ENCODE measurements at places on chromosomes 5 and 9. TPM values are rescaled to one million over a fixed set of nuclear protein-coding genes. Genes with fewer than 3 reads are reported as not detected.

GRCh38 chr5:142817949-142818431 is 47.8 kb downstream of the ARHGAP26 start:
- H3K27ac ChIP-seq = no peak overlapping the region
- no peak for DNase-seq
- no peaks in the 10 kb centered on the region for H3K27me3 ChIP-seq
- H3K36me3 ChIP-seq = peaks cover 12% of the 10 kb centered on the region
- no peak overlapping the region for H3K4me3 ChIP-seq
- H3K4me1 ChIP-seq = peaks cover 64% of the 10 kb centered on the region

DNA sequence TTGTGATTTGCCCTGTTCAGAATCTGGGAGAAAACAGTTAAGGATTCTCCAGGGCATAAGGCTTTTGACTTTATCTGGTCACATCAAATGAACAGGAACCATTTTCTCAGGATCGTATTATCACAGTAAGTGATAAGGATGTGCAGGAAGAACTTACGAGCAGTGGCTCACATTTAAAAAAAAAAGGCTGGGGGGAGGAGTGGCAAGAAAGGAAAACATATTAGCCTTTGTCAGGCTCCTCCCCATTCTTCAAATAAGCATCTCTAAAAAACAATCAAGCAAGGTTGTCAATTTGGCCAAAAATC is 234.3 kb upstream of the TMEM161B start:
- peaks cover 25% of the 10 kb centered on the region for H3K4me1 ChIP-seq
- H3K27ac ChIP-seq = peak overlapping the region; percentile 84
- DNase-seq = no peak
- H3K4me3 ChIP-seq = peak overlapping the region; percentile 81
- H3K36me3 ChIP-seq = no peaks in the 10 kb centered on the region

DNA sequence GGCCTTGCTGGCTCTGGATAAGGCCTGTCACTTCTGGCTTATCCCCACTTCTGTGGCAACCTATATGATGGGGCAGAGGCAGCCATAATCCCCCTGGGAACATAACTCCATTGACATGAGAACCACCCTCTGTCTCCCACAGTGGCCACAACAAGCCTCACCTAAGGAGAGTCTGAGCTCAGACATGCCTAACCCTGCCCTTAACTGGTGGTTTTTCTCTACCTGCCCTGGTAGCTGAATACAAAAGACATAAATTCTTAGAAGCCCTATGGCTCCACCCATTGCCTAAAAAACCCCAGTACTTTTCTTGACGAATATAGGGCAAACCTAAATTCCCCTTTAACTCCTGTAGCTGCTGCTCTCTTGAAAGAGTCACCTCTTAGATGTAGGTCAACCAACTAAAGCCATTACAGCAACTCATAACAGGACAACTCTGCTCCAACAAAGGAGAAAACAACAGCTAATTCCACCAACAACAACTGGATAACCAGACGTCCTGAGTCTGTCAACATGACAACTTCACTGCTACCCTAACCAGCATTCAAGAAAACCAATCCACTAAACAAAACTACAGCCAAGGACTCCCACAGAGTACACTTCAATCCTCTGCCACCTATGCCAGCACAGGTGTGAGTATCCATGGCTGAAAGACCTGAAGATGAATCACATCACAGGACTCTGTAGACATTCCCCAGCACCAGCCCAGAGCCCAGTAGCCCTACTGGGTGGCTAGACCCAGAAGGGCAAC is 427.7 kb downstream of the PRELID2 start:
- no peaks in the 10 kb centered on the region for H3K4me1 ChIP-seq
- H3K27me3 ChIP-seq = no peaks in the 10 kb centered on the region
- no peaks in the 10 kb centered on the region for H3K36me3 ChIP-seq
- no peak overlapping the region for H3K4me3 ChIP-seq
- no peak for DNase-seq
- no peak overlapping the region for H3K27ac ChIP-seq

- H3K4me3 ChIP-seq = no peak overlapping the region
- no peaks in the 10 kb centered on the region for H3K27me3 ChIP-seq
- DNase-seq = no peak
- no peak overlapping the region for H3K27ac ChIP-seq
Observed at GRCh38 chr5:121399879-121400278, 451.8 kb upstream of the FTMT start.

GRCh38 chr5:77449981-77450380 is 42.1 kb downstream of the WDR41 start:
- no peak overlapping the region for H3K4me3 ChIP-seq
- H3K4me1 ChIP-seq = no peaks in the 10 kb centered on the region
- H3K27me3 ChIP-seq = no peaks in the 10 kb centered on the region
- no peak overlapping the region for H3K27ac ChIP-seq

Gene TMEM174
- not detected for total RNA-seq

Gene PROB1
- total RNA-seq = 9.3 TPM

Gene ESM1
- not detected for total RNA-seq
